Activated T-helper 2 cell treated with anti-CD3 and anti-CD28 coated beads, Interferon-gamma antibody, Interleukin-2, Interleukin-4, amounts not matched to agents 10 μg/mL and 5 μg/mL and 100 μg/mL, durations not matched to agents 14 hours and 24 hours and 36 hours (primary cell): ENCODE measurements at places on chromosomes 6 and 20. TPM values are rescaled to one million over a fixed set of nuclear protein-coding genes. Genes with fewer than 3 reads are reported as not detected.

PHACTR3 gene
- total RNA-seq = not detected in 2 replicates

METTL24 gene
- not detected in 2 replicates for total RNA-seq

PI3 gene
- not detected in 2 replicates for total RNA-seq

COL19A1 gene
- total RNA-seq = 0.14 and 0.16 TPM in 2 replicates

FILIP1 gene
- not detected in 2 replicates for total RNA-seq

CNR1 gene
- not detected in 2 replicates for total RNA-seq

TMEM244 gene
- not detected in 2 replicates for total RNA-seq

ETV7 gene
- 0.51 and 0.57 TPM in 2 replicates for total RNA-seq

C6orf141 gene
- not detected in 2 replicates for total RNA-seq

CCDC167 gene
- total RNA-seq = 69.8 and 76.9 TPM in 2 replicates

DUSP15 gene
- not detected in 2 replicates for total RNA-seq

VGLL2 gene
- total RNA-seq = not detected in 2 replicates

ENPP1 gene
- total RNA-seq = 34.8 TPM in 2 replicates

CRISP2 gene
- not detected in 2 replicates for total RNA-seq

DLGAP4 gene
- 34.7 and 37.4 TPM in 2 replicates for total RNA-seq

RHAG gene
- total RNA-seq = not detected in 2 replicates

HLA-DOA gene
- 0.28 and 0.37 TPM in 2 replicates for total RNA-seq

RAET1L gene
- total RNA-seq = not detected in 2 replicates

HLA-DQA1 gene
- total RNA-seq = 5.0 and 6.3 TPM in 2 replicates

HDGFL1 gene
- not detected in 2 replicates for total RNA-seq

LST1 gene
- total RNA-seq = 10.2 and 14.6 TPM in 2 replicates

PDYN gene
- not detected in 2 replicates for total RNA-seq

FRK gene
- 0.02 and 0.05 TPM in 2 replicates for total RNA-seq

NPBWR2 gene
- not detected in 2 replicates for total RNA-seq

CNBD2 gene
- 3.6 and 4.4 TPM in 2 replicates for total RNA-seq

SPATA25 gene
- total RNA-seq = 0.60 and 1.1 TPM in 2 replicates

SPATA2 gene
- 8.3 and 8.5 TPM in 2 replicates for total RNA-seq

PRKN gene
- total RNA-seq = 0.51 TPM in 1 of 2 replicates, not detected in the other

BEND6 gene
- not detected in 2 replicates for total RNA-seq

TFAP2D gene
- total RNA-seq = not detected in 2 replicates

BNIP5 gene
- not detected in 2 replicates for total RNA-seq

APOM gene
- total RNA-seq = 2.3 and 2.4 TPM in 2 replicates

NNAT gene
- not detected in 2 replicates for total RNA-seq

MRPS18B gene
- 71.9 and 74.9 TPM in 2 replicates for total RNA-seq

RSPO4 gene
- total RNA-seq = not detected in 2 replicates

PRRC2A gene
- 298 and 304 TPM in 2 replicates for total RNA-seq

ARHGAP18 gene
- total RNA-seq = 5.9 and 6.6 TPM in 2 replicates

RGS19 gene
- 42.0 and 43.3 TPM in 2 replicates for total RNA-seq

EYS gene
- not detected in 2 replicates for total RNA-seq

GGTLC1 gene
- total RNA-seq = not detected in 2 replicates

TMEM30A gene
- 52.7 and 61.6 TPM in 2 replicates for total RNA-seq

OOEP gene
- total RNA-seq = 0.46 TPM in 1 of 2 replicates, not detected in the other

BCAS1 gene
- not detected in 2 replicates for total RNA-seq

RSPH4A gene
- 0.11 and 0.14 TPM in 2 replicates for total RNA-seq
